ENCODE measurements at places on chromosomes 1 and 21.

GRCh38 chr21:33396951-33397350, 6.3 kb upstream of the IFNGR2 start:
- no peak for DNase-seq

DNA sequence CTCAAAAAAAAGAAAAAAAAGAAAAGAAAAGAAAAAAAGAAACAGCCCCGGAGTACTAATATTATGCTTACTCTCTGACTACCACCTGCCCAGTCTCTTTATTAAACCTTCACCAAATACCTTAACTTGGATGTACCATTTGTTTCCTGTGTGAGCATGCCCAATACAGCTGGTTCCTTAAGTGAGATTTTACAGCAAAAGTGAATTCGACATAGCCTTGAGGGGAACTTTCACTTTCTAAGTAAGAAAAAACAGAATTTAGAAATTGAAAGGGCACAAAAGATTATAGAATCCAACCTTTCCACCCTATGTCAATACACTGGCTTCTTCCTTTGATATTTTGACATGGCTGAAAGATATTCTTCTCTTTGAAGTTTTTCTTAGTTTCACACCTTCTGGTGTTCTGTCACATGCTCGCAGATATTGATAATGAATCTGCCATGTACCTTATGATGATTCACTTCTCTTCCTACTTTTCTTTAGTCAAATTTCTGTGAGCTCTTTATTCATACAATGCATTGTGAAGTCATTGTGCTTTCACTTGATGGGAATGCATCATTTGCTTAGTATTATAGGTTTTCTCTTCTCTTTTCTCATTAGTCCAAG, 5.2 kb upstream of the GIPC2 start:
- no peak for DNase-seq

GRCh38 chr1:168159251-168159650, 19.5 kb upstream of the TIPRL start:
- DNase-seq: no peak

DNA sequence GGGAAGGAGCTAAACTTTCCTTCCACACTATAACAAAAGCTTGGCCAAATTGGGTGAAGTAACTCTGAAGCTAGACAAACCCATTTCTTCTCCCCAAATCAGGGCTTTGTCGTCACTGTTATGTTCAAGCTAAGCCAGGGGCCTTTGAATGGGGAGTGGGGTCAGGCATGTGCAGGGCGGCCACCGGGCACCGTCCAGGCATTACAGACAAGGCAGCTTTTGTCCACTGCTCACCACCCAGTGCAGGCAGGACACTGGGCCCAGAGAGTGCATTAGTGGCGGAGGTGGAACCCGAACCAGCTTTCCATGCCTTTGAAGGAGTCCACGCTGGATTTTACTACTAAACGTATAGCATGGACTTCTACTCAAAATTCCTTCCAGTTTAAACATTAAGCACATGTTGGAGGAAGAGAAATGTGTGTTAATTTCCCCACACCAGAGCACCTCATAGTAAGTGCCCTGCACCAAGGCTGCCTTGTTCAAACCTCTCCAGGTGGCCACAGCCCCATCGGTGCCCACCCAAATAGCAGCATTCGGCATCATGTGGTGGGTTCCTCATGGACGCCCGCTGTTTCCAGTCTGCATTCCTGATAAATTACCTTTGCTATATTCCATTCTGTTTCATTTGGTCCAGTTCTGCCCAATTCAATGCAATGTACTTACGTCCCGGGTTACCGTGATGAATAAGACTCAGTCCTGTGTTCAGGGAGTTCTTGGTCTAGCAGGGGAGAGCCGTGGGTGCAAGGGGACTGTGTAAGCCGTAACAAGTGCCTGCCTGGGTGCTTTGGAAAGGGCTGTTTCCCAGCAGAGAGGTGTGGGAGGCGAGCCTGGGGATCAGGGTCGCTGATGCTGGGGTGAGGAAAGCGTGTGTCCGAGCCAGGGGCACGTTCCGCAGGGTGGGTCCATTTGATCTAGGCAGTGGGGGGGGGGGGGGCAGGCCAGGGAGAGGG, 1.6 kb downstream of the UBASH3A start:
- DNase-seq: no peak

GRCh38 chr1:39872698-39873097, 10.6 kb downstream of the TRIT1 start:
- no peak for DNase-seq

GRCh38 chr1:10250663-10251062, 40.3 kb downstream of the KIF1B start:
- DNase-seq: no peak

Measured in hematopoietic multipotent progenitor cell treated with erythropoietin and hydrocortisone succinate and interleukin-3 and kit ligand, for 17 days (in vitro differentiated cells).